NCI-H345 (cell line): ENCODE measurements at places on chromosomes 7 and 10.
A peak's percentile ranks its signal among the peaks of the same experiment; 100 is the strongest.

- no peak for DNase-seq
Measured at GRCh38 chr7:28182071-28182471, 1.5 kb upstream of the JAZF1 start.

- peak; percentile 22 for DNase-seq
Measured at GRCh38 chr10:29265210-29265768, 23.6 kb upstream of the LYZL1 start.

GRCh38 chr10:124185084-124185483, 91.7 kb upstream of the CHST15 start:
- DNase-seq, result no peak

DNA sequence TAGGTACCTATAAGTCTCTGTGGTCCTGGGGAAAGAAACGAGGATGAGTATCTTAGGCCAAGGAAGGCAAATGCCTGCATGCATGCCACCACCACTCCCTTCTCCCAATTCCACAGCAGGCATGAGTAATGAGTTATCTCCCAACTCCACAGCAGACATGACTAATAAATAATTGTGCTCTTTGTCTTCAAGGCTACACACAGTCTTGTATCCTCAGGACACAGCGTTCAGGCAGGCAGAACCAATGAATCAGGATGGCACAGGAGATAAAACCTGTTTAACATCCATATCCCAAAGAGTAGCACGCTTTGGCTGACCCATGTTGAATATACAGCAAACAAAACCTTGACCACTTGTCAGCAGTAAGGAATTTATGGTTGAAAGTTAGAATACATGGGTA, 229.7 kb upstream of the NFE2L3 start:
- DNase-seq, result no peak

DNA sequence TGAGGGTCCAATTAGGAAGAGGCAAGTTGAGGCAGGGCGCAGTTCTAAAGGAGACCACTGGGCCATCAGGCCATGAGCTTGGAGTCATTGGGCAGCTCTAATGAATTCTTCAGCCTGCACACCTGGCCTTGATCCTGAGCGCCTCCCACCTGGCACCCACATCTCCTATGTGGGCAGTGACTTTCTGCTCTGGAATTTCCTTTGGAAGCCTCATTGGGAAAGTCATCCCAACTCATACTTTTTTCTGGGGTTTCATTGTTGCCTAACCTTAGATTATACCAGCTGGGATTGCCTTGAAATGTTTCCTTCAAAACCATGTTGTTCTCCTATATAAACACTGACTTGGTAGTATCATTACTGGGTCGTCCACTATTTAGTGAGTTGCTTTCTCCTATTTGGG, 54.1 kb downstream of the PLPP4 start:
- DNase-seq, result no peak

DNA sequence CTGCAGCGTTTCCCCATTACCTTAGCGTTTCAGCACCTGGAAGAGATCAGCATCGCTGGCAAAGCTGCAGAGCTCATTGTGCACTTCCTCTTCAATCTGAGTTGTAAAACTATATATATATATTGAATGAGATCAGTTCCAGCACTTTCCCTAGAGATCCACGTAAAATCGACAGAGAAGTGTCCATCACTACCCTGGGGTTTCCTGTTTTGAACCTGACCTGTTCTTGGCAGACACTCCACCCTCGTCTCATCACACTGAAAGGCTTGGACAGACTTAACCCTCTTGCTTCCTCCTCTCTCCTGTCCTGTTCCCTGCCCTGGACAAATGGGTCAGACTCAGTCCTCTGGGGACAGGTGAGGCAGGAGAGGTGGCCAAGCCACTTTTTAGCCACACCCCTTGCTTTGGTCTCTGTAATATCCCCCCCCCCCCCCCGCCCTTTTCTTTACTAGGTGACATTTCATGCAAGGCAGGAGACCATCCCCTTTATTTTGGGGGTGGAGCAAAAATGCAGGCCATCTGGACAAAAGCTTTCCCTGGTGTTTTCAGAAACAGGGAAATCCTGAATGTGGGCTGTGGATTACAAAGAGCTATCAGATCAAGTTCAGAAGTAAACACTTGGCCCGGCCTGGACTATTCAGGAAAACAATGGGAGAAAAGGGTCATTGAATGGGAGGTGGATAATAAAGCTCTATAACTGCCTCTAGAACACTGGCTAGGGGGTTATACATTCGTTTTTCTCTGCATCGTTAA, 83.7 kb upstream of the KDM7A start:
- peak; percentile 77 for DNase-seq

GRCh38 chr7:69177461-69177861, 420.8 kb upstream of the AUTS2 start:
- DNase-seq, result no peak

DNA sequence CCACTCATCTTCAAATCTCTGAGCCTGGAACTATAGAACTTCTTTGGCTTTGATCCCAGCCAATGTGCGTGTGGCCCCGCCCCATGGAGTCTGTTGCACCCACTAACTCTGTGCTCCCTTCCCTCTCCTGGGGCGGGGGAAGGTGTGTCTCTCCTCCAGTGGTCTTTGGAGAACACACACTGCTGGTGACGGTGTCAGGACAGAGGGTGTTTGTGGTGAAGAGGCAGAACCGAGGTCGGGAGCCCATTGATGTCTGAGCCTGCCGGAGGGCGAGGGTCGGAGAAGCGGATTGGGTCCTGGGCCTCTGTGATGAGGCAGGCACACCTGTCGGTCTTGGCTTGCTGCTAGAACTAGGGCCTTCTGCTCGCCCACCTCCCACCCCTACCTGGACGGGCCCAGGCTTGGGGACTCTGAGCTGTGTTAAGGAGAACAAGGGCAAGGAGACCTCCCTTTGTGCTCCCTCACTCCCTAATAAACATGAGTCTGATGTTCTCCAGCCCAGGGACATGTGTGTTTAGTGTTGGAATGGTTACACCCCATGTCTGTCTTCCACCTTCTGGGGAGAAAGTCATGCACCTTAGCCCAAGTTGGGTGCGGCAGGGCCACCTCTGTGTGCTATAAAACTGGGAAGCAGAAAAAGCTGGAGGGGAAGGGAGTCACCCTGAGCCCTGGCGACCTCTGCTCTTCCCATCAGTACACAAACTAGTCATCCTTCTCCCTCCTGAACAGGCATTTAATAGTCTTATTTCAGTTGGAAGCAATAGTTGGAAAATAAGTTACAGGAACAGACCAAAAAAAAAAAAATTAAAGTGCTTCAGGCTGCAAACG, 4.6 kb downstream of the TRAPPC14 start:
- no peak for DNase-seq

- DNase-seq, result no peak
Measured at GRCh38 chr10:34157501-34157900, 657.6 kb downstream of the PARD3 start.

- no peak for DNase-seq
Measured at GRCh38 chr10:33800545-33800944, 466.1 kb upstream of the NRP1 start.

DNA sequence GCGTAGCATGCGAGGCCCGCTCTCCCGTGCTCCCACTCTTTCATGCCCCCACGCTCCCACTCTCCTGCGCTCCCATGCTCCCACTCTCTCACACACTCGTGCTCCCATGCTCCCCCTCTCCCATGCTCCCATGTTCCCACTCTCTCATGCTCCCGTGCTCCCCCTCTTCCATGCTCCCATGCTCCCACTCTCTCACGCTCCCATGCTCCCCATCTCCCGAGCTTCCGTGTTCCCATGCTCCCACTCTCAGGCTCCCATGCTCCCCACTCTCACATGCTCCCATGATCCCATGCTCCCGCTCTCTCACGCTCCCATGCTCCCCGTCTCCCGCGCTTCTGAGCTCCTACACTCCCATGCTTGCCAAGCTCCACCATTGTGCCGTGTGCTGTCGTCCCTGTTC, 84.4 kb upstream of the ANLN start:
- no peak for DNase-seq

DNA sequence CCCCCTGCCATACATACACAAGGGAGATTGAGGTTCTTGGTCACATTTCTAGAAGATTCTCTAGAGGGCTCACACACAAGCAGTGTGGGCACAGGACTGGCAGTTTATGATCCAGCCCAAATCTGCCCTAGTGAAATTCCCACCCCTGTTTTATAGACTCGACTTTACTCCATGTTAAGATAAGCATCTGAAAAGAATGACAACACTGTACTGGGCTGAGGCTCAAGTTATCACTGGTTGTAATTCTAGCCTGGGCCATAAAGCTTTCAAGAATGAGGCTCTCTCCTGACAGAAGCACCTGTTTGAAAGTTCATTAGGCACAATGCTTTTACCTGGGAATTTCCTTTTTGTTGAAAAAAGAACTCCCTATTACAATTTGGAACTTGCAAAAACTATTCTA, 195.6 kb upstream of the GLI3 start:
- DNase-seq, result no peak

DNA sequence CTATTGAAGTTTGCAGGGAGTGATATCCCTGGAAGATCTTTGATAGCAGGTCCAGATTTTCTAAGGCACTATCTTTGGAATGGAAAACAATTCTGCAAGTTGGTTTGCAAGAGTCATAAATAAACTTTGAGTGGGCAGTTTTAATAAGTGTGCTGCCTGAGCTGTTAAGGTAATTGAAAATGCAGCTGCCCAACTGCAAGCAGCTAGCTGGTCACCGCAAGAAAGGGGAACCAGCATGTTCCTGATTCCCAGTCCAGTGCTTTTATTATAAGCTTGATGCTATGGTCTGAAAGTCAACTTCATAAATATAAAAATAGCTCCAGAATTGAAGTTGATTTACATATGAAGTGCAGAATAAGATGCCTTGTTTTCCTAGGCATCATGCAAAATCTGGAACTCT, 308.4 kb downstream of the ZNF248 start:
- no peak for DNase-seq

DNA sequence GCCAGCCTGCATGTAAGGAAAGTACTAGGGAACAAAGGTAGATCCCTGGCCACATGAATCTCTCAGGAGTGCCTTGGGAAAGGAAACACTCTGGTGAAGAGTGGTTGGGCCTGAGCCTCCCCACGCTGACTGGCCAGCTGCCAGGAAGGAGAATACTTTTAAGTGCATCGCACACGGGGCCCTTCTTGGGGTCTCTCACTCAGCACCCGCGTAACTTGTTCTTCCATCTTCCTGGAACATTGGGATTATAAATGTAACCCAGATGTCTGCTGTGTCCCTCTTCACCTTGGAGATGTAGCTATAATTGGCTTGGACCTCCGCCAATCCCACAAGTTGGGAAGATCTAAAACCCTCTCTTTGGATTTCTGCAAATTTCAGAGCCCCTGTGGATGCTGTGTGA, 4.4 kb upstream of the GLI3 start:
- DNase-seq, result no peak

DNA sequence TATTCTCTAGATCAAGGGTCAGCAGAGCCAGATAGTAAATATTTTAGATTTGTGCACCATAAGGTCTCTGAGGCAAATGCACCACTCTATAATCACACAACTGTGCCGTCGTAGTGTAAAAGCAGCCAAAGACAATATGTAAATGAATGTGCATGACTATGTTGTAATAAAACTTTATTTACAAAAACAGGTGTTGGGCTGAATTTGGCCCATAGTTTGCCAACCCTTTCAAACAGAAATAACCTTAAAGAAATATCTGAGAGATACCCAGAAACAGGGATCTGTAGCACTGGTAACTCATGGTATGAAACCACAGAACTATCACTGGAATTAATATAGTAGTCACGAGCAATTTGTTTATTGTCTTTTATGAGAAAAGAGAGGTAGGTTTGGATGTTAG, 86.0 kb downstream of the ARID5B start:
- no peak for DNase-seq

- no peak for DNase-seq
Measured at GRCh38 chr7:106346678-106347217, 62.0 kb upstream of the NAMPT start.

- DNase-seq, result no peak
Measured at GRCh38 chr10:86349474-86349873, 17.1 kb downstream of the GRID1 start.

GRCh38 chr7:137879357-137880158, 32.8 kb upstream of the DGKI start:
- DNase-seq, result no peak

- no peak for DNase-seq
Measured at GRCh38 chr10:126458466-126458865, 70.2 kb upstream of the ADAM12 start.

DNA sequence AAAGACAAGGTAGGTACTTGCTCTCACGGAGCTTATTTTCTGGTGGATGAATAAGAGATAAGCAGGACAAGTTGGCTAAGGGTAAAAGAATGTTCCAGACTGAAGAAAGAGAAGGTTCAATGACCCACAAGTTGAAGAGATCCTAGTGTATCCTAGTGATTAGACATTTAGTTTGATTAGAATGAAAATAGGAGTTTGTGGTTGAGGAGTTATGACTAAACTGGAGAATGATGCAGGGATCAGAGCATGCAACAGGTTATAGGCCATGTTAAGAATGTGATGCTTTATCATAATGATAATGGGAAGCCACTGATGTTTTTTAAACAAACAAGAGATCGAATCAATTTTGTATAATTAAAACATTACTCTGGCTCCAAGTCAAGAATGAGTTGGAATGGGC, 357.2 kb downstream of the HPSE2 start:
- DNase-seq, result no peak

- DNase-seq, result no peak
Measured at GRCh38 chr10:62454687-62455397, 80.7 kb downstream of the ZNF365 start.

DNA sequence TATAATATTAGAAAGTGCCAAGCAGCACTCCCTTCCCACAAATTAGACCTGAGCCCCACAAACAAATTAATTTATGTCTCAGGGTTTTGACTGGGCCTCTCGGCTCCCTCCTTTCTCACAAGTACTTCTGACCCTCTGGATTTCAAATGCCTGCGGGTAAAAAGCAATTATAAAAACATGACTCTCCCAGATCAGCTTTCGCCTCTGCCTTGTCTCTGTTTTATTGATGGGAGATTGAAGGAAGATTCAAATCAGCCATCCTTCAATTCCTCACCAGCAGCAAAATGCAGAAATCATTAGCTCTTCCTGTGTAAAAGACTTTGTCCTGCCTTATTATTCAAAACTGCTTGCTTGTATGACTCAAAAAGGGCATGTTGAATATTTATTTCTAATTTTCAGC, 453.7 kb upstream of the MKI67 start:
- DNase-seq, result no peak

GRCh38 chr7:24440892-24441291, 132.4 kb upstream of the PALS2 start:
- DNase-seq, result no peak

- peak; percentile 70 for DNase-seq
Measured at GRCh38 chr7:36670585-36671431, 53.5 kb downstream of the AOAH start.

- DNase-seq, result no peak
Measured at GRCh38 chr7:116153050-116153449, 57.3 kb upstream of the TES start.

DNA sequence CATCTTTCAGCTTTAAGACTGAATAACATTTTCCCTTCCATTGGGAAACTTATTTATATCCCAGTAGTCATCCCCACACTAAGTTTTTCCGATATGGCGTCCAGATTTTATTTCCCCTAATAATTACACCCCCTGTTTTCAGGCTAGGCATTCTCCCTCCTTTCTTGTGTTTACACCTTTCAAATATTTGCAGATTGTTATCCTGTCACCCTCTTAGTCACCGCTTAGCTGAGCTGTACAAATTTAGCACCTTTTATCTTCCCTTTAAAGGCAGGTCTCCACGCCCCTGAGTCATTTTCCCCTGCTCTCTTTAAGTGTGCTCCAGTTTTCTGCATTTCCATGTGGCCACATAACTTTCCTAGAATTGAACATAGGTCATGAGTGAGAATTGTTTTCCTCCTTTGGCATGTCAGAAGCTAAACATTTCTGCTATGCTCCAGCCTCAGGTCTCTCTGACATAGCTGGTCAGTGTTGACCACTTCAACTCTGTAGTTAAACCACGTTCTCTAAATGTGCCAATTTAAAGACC, 47.4 kb downstream of the LRRC4 start:
- no peak for DNase-seq
